ENCODE measurements at places on chromosomes 4 and X. TPM values are rescaled to one million over a fixed set of nuclear protein-coding genes. Genes with fewer than 3 reads are reported as not detected.

DNA sequence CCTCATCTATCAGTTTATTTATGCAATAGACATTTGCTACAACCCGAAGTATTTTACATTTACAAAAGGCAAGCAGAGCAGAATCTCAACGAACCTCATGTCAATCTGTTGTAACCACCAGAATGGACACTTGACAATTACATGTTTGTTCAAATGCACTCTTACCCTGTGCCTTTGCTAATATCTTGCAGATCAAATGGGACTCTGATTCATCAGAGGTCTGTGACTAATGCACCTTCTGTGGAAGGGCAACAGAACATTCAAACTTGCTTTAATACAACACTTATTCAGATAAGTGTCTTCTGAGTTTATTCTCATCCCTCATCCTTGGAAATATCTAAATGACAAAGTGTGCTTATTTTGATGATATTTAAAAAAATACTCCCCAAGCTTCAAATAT, 644.7 kb upstream of the PCDH10 start:
- no peak for DNase-seq

SSX2B gene
- total RNA-seq = not detected

DNA sequence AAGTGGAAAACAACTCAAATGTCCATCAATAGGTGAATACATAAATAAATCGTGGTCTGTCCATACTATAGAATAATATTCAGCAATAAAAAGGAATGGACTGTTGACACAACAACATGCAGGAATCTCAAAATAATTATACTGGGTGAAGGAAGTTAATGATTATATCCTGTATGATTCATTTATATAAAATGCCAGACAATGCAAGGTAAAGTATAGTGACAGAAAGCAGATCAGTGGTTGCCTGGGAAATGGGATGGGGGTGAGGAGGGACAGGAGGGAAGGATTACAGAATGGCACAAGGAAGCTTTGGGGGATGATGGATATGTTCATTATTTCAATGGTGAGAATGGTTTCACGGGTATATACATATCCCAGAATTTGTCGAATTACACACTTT, 12.3 kb downstream of the PYURF start:
- no peak for DNase-seq

CLNK gene
- not detected for total RNA-seq

DNA sequence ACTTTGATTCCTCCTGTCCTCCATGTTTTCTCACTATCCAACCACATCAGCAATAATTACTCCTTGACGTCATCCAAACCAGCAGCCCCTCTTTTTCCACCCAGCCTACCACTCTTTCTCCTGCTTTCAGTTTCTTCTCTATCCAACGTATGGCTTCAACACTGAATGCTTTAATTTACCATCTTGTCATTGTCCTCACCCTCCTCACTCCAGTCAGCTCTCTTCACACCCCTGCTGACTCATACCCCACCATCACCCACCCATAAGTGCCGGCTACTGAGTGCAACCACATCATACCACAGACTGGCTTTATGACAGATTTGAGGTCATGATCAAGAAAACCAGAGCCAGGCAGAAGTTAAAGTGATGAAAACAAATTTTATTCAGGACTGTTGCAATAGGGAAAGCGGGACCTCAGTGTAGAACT, 9.8 kb upstream of the ANXA5 start:
- DNase-seq = no peak

Measured in right atrium auricular region (tissue), 2 donors.